ENCODE measurements at places on chromosomes 4 and X.

DNA sequence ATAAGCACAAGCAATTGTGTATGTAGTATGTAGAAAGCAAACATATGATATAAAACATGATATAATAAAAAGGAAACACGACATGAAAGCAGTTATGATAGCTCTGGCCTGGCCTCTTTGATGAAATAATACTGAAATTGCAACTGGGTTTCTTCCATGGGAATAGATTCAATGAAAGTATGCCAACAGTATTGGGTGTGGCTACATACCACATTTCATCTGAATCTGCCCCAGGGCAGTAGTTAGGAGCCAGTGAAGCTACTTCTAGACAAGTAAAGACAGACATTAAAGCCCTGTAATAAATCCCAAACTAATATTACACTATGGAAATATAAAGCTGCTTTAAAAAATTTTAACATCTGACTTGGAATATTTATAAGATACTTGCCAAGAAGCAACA lies 207.3 kb downstream of the FBXW7 start:
- H3K4me3 ChIP-seq: no peak overlapping the region
- no peak for DNase-seq
- no peaks in the 10 kb centered on the region for H3K4me1 ChIP-seq
- no peaks in the 10 kb centered on the region for H3K27me3 ChIP-seq
- peaks cover 16% of the 10 kb centered on the region for H3K36me3 ChIP-seq
- H3K27ac ChIP-seq: no peak overlapping the region

DNA sequence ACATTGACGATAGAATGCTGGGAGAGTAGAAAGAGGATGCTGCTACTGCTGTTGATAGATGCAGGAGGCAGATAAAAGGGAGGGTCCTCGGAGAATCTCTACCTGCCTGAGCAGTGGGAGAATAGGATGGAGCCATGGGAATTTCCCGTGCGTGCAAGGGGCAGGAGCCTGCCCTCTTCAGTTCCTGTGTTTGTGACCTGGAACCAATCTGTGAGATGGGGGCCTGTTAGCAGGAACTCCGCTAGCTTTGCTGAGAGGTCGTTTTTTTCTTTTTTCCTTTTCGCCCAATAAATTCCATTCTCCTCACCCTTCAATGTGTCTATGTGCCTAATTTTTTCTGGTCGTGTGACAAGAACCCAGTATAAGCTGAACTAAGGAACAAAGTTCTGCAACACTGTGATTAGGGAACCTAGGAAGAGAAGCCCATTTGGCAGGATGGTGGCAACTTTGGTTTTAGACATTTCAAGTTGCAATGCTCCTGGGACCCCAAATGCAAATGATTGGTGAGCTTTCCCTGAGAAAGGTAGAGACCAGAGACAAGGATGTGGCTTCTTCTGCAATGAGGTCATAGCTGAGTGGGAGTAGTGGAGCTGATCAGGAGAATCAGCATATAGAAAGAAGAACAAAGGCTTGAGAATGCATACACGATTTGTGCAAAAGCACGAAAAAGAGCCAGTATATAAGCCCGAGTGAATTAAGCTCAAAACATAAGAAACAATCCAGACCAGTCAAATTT lies 23.9 kb downstream of the SLC39A8 start:
- no peak overlapping the region for H3K27ac ChIP-seq
- no peaks in the 10 kb centered on the region for H3K4me1 ChIP-seq
- no peak overlapping the region for H3K4me3 ChIP-seq
- H3K36me3 ChIP-seq: no peaks in the 10 kb centered on the region

DNA sequence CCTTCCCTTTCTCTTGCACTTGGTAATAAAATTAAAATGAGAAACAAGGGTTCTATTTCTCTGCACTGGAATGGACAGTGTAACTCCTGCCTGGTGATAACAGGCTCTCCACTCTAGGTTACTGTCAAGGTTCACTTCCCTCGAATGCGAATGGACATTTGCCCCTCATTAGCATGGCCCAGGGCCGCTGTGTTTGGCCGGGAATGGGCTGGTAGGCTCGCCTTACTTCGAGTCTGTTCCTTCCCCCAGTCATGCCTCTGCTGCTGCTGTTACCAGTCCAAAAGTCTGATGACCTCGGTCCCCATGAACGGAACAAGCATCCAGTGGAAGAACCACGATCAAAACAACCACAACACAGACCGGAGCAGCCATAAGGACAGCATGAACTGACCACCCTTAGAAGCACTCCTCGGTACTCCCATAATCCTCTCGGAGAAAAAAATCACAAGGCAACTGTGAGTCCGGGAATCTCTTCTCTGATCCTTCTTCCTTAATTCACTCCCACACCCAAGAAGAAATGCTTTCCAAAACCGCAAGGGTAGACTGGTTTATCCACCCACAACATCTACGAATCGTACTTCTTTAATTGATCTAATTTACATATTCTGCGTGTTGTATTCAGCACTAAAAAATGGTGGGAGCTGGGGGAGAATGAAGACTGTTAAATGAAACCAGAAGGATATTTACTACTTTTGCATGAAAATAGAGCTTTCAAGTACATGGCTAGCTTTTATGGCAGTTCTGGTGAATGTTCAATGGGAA lies 61.5 kb downstream of the EDNRA start:
- no peak overlapping the region for H3K4me3 ChIP-seq
- no peaks in the 10 kb centered on the region for H3K36me3 ChIP-seq
- no peaks in the 10 kb centered on the region for H3K27me3 ChIP-seq
- H3K27ac ChIP-seq: peak overlapping the region; percentile 38
- H3K4me1 ChIP-seq: peaks cover 27% of the 10 kb centered on the region

DNA sequence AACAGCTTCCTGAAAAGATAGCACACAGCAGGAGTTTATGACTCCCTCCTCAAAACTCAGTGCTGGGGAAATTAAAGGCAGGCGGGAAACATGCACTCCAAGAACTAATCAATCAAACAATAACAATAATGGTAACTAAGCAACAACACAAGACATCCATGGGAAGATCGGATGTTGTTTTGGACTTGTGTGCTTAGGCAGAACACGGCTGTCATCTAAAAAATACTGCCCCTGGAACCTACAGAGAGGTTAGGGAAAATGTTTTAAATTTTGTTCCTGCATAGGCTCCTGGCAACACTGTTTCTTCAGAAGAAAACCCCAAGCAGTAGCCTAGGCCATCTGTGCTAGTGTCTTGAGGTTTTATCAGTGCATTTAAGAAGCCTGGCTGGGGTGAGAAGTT lies 1378.2 kb downstream of the STIM2 start:
- H3K36me3 ChIP-seq: no peaks in the 10 kb centered on the region
- no peak overlapping the region for H3K4me3 ChIP-seq
- H3K4me1 ChIP-seq: no peaks in the 10 kb centered on the region
- H3K27ac ChIP-seq: no peak overlapping the region

DNA sequence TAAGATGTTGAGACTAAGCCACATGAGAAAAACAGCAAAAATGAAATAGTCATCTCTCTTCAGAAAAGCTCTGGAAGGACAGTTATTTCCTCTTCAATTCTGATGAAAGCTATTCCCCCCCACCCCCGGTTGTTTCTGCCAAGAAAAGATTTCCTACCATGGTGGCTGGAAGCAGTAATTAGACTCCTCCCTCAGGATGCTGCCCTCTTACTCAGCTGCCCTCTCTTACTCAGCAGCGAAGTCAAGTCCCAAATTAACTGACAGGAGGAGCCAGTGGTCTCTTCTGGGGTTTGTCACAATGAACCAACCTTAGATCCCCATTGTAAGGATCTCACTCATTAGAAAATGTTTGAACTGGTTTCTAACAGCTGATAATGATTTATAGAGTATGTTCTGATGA lies 38.0 kb downstream of the GPM6B start:
- no peak for DNase-seq
- no peaks in the 10 kb centered on the region for H3K4me1 ChIP-seq
- no peak overlapping the region for H3K27ac ChIP-seq

DNA sequence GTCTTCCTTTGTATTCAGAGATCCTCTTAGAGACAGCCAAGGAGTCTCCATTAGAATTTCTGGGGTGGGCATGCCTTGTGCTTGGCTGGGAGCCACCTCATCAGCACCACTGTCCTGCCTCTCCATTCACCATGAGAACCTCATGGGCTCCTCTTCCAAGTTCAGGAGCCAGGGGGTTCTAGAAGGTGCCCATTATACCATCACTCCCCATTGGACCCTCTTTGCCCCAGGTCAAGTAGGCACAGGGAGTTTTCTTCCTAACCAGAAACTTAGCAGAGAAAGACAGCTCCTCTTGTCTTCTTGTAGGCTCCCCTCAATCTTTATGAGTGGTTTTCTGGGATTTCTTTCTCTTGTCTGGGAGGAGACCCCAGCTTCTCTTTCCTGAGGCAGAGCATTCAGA lies 31.1 kb downstream of the ASMT start:
- no peak overlapping the region for H3K4me3 ChIP-seq
- no peak overlapping the region for H3K27ac ChIP-seq

DNA sequence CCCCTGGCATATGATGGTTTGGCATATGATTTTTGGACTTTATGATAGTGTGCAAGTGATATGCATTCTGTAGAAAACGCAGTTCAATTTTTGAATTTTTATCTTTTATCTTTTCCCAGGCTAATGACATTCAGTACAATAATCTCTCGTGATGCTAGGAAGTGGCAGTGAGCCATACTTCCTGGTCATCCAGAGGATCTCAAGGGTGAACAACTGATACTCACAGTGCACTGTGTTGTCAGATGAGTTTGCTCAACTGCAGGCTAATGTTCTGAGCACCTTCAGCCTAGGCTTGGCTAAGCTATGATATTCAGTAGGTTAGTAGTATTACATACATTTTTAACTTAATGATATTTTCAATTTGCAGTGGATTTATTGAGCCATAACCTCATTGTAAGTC lies 405.3 kb downstream of the PCDH7 start:
- no peaks in the 10 kb centered on the region for H3K27me3 ChIP-seq
- H3K36me3 ChIP-seq: no peaks in the 10 kb centered on the region
- DNase-seq: no peak
- H3K4me3 ChIP-seq: no peak overlapping the region
